ENCODE measurements at places on chromosomes 6 and 20.

DNA sequence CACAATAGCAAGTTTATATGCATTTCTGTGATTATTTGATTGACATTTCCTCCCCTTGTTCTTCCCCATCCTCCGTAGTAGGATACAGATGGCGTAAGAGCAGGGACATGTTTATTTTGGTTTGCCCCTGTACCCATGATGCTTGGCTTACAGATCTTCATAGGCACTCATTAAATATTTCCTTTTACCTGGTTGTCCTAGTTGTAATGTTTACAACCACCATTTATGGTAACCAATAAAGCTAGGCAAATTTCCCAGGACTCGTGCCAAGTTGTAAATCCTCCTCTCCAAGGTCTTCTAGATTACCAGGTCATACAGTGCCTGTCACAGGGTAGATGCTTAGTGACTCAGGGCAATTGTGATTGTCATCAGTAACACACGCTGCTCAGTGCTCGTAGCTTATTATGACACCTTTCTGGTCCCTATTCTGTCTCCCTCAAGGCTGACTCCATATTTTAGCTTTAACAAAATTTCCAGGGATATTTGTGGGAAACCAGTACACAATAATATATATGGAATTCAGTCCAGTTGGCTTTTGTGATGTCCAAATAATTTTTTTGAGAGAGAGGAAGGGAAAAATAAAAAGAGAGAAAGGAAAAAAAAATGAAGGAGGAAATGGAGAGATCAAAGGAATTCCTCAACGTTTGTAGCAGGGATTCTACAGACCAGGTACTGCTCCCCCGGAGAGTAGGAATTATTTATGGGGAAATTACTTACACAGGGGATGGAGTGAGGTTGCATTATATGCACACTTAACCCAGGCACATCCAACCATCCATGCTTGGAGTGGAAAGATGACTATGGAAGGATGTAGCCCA lies 24.6 kb downstream of the CYP24A1 start:
- DNase-seq, result no peak

GRCh38 chr6:138421089-138421488 lies 17.1 kb downstream of the HEBP2 start:
- DNase-seq, result no peak

- no peak for DNase-seq
Observed at GRCh38 chr20:60649541-60649940, 602.5 kb upstream of the CDH4 start.

DNA sequence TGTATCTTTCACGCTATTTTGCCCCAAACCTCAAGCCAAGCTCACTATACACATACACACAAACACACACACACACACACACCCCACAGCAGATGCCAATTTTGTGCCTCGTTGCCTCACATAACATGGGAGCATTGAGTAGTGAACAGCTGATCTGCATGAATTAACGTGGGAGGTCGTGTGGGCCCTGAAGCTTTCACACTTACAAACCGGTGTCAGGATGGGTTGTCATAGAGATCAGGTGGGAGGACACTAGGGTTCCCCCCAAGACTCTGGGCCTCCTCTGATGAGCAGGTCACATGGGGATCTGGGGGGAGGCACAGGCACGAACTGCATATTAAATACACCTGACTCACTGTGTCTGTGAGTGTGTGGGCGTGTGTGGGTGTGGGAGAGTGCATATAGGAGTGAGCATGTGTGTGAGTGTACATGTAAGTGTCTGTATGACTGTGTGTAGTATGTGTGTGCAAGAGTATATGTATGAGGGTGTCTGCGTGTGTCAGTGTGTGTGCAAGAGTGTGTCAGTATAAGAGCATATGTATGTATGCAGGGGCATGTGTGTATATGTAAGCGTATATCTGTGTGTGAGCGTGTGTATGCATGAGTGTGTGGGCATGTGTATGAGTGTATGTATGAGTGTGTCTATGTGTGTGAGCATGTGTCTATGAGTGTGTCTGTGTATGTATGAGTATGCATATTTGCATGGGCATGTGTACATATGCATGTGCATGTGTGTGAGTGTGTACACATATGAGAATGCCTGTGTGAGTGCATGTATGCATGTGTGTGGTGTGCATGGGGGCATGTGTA lies 370.4 kb downstream of the PREX1 start:
- no peak for DNase-seq

DNA sequence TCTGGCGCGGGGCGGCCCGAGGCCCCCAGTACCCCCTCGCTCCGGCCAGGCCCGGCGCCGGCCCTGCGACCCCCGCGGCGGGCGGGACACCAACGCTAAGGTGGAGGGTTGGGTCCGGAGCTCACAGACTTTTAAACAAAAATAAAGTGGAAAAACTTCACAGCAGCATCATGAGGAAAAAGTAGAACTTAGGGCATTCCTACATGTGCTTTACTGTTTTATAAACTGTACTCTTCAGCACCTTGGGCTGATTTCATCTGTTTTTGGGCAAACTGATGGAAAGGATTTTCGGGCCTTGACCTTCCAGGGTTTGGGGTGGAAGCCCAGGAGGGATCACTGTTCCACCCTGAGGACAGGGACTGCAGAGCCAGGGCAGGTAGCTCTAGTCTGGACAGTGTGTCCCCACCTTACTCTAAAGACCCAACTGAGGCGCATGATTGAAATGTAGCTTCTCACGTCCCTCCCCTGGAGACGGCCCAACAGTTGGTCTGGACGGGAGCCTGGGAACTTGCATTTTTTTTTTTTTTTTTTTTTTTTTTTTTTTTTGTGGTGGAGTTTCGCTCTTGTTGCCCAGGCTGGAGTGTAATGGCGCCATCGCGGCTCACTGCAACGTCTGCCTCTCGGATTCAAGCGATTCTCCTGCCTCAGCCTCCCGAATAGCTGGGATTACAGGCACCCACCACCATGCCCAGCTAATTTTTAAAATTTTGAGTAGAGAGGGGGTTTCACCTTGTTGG lies 740 bp downstream of the NELFCD start:
- no peak for DNase-seq

DNA sequence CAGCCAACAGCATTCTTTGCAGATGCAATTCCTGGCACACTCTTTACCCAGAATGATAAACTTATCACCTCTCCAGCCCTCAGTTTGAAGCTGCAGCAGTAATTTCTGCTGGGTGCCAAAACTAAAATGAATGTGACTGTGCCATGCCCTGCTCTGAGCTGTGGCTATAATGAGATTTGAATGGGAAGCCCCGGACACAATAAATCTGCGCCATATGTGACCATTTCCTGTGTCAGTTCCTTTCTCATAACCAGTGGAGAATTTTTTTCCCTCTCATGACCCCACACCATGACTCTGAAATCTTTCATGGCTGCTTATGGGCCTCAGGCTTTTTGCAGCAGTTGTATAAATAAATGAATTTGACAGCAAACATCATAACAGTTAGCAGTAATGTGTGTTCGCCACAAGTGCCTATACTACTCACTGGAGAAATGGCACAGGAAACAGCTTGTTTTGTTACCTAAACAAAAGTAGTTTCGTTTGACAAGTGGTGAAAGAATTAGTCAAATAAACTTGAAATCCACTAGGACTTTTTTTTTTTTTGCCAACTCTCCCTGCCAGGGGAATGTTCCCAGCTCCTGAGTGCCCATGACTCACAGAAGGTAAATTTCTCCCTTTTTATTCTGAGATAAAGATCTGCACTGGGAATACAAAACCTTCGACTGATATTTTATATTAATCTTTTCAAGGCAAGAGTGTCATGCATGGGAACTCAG lies 408.4 kb downstream of the PKHD1 start:
- no peak for DNase-seq

DNA sequence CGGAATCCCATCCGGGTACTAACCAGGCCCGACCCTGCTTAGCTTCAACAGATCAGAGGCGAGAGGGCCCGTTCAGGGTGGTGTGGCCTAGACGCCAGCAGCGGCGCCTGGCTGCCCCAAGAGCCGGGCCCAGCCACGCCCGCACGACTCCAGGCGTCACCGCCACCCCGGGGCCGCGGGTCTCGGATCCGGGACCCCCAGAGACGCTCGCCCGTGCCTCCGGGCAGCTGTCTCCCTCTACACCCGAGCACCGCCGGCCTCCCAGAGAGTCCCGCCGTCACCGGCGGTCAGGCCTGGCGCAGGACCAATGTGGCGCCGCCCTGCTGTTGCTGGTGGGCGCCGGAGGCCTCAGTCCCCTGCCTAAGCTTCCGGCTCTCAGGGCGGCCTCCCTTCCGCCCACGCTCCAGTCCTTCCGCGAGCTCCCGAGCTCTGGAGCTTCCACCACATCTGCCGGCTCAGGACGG lies 441.2 kb upstream of the DEFB115 start:
- DNase-seq, result no peak

DNA sequence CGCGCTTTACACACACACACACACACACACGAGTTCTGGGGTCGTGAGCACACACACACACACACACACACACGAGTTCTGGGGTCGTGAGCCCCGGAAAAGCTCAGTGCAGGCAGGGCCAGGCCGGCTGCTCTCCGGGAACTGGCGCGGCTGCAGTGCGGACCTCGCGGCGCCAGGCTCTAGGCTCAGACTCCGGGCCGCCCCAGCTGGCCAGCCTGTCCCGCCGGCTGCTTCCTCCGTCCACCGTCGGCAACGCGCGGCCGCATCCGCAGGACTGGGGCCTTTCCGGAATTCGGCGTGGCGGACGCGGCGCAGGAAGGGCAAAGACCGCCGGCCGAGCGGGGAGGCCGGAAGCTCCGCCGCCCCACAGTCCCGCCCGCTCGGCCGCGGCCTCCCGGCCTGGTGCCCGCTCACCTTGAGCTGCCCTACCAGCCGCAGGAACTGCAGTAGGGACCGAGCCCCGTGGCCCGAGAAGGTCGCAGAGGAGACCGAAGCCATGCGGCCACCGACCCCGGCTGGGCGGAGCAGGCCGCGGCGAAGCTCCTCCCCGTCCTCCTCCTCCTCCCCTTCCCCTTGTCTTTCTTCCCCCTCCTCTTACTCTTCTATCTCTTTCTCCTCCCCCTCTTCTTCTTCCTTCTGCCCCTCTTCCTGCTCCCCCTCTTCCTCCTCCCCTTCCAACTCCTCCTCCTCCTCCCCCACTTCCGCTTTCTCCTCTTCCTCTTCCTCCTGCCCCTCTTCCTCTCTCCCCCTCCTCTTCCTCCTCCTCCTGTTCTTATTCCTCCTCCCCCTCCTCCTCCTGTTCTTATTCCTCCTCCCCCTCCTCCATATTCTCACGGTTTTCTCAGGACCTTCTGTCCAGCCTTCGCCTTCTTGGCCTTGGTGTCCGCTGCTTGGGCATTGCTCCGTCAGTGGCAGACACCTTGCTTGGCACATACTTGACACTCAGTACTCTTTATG lies at the start of gene HDDC2:
Gene HDDC2 (minus strand): TSS at position 533 of the 957 bp plus-strand sequence. CDS start 35 bp downstream, at position 498.
- peak; percentile 21 for DNase-seq

DNA sequence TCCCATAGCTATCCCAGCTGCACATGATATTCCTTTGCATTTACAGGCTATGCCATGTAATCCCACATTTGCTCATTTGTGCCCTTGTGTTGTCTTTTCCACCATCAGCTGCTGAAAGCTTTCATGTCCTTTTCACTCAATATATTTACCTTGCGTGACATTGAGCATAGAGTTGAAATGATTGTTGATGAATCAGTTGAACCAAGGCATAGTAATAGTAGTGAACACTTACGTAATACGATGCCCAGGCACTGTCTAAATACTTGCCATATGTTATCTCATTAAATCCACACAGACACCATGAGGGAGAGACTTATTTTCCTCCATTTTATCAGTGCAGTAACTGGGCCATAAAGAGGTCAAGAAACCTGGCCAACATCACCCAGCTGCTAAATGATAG lies 13.1 kb downstream of the RNF8 start:
- DNase-seq, result no peak

GRCh38 chr6:39239527-39240154 lies 10.4 kb upstream of the KCNK5 start:
- DNase-seq, result no peak

GRCh38 chr6:121523628-121524027 lies 88.2 kb downstream of the GJA1 start:
- no peak for DNase-seq

DNA sequence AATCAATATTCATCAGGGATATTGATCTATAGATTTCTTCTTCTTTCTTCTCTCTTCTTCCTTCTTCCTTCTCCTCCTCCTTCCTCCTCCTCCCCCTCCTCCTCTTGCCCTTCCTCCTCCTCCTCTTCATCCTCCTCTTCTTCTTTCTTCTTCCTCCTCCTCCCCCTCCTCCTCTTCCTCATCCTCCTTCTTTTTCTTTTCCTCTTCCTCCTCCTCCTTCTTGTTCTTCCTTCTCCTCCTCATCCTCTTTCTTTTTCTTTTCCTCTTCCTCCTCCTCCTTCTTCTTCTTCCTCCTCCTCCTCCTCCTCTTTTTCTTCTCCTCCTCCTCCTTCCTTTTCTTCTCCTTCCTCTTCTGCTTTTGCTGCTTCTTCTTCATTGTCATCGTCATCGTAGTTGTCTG lies 52.4 kb upstream of the SERINC1 start:
- DNase-seq, result no peak

DNA sequence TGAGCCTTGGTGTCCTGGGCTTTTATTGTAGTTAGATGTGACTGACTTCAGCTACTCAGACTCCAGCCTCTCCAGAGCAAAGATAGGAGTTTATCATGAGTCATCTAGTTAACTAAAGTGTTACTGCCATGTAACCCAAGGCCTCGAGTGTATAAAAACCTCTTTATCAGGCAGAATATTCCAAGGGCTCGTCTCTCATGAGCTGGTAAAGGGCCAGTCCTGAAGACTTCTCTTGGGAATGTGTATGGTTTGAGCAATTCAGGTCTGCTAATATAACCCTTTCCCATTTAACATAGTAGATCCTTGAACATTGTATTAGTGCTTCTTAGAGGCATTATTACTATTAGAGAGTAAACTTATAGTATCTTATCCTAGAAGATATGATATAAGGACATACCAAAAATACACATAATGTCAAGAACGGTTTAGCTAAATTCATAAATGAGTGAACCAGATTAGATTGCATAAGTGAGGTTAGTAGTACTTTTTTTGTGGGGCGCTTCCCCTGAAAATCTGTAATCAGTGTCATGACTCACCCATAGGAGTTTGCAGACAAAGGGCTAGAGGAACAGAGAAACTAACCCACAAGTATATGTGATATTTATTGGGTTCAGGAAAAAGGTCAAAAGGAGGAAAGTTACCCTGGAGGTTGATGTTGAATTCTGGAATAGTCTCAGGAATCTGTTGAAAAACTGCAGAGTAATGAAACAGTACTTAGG lies 16.0 kb downstream of the DSE start:
- no peak for DNase-seq

DNA sequence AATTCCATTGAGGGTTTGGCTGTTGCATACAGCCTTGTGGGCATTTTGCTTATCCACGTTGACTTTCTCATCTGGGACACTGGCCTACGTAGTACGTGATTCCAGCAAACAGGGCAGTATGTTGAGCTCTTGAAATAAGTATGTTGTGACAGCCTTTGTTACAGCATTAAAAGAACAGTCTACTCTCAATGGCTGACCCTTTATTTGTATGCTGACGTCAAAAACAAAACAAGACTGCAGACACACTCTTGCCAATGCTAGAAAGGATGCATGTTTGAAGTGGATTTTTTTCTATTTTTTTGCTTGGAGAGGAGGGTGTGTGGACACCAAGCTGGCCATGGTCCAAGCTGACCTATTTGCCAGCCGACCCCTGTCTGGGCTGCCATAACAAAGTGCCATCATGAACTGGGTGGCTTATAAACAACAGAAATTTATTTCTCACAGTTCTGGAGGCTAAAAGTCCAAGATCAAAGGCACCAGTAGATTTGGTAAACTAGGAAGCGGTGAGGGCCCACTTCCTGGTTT lies 10.8 kb upstream of the SNHG17 start:
- no peak for DNase-seq

GRCh38 chr6:45837541-45838200 lies 178.0 kb downstream of the CLIC5 start:
- DNase-seq, result no peak
